ENCODE measurements at places on chromosomes 6 and 20. TPM values are rescaled to one million over a fixed set of nuclear protein-coding genes. Genes with fewer than 3 reads are reported as not detected.

CST3 gene
- 168 TPM for total RNA-seq

MAS1 gene
- total RNA-seq, result not detected

SLC25A27 gene
- 10.6 TPM for total RNA-seq

PKIB gene
- total RNA-seq, result 2.3 TPM

SYCP2 gene
- 1.5 TPM for total RNA-seq

EPPIN gene
- total RNA-seq, result not detected

CLIC5 gene
- not detected for total RNA-seq
